Fibroblast of skin of left quadriceps (primary cell): ENCODE measurements at places on chromosomes 6 and 20.

- no peak for DNase-seq
Observed at GRCh38 chr20:46324379-46324778, 16.1 kb upstream of the CDH22 start.

DNA sequence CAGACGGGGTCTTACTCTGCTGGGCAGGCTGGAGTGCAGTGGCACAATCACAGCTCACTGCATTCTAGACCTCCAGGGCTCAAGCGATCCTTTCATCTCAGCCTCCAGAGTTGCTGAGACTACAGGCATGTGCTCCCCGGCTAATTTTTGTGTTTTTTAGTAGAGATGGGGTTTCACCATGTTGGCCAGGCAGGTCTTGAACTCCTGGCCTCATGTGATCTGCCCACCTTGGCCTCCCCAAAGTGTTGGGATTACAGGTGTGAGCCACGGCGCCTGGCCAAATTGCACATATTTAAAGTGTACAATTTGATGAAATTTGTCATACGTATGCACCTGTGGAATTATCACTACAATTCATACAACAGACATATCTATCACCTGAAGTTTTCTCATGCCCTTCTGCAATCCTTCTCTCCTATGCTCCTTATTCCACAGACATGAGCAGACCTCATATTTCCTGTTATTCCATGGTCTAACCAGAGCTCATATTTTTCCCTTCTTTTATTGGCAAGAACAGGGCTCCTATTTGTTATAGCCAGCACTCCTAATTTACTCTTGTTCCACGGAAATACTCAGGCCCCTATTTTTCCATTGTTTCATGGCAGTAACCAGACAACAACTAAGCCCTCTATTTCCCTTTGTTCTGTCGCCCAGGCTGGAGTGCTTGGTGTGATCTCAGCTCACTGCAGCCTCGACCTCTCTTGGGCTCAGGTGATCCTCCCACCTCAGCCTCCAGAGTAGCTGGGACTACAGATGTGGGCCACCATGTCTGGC lies 2.2 kb upstream of the CSTL1 start:
- no peak for DNase-seq

DNA sequence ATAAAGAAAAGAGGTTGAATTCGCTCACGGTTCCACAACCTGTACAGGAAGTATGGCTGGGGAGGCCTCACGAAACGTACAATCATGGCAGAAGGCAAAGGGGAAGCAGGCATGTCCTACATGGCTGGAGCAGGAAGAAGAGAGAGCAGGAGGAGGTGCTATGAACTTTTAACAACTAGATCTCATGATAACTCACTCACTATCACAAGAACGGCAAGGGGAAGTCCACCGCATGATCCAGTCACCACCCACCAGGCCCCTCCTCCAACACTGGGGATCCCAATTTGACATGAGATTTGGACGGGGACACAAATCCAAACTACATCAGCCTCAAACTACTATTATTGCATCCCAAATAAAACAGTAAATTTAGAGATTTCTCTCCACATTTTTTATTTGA lies 53.6 kb upstream of the CST7 start:
- no peak for DNase-seq

DNA sequence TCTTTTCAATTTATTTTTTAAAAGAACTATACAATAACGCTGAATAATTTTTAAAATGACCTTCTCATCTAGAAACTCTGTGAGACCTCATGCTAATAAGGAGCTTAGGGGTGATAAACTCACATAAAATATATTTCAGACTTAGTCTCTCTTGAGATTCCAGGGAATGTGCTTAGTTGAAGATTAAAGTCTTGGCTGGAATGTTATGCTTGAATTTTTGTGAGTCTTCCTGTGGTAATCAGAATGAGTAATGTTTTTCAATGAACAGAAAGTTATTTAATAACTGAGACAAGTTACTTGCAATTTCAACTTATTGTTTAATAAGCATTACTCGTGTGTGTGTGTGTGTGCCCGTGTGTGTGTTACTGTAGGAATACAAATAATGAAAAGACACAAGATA lies 379.9 kb upstream of the EPHA7 start:
- no peak for DNase-seq

DNA sequence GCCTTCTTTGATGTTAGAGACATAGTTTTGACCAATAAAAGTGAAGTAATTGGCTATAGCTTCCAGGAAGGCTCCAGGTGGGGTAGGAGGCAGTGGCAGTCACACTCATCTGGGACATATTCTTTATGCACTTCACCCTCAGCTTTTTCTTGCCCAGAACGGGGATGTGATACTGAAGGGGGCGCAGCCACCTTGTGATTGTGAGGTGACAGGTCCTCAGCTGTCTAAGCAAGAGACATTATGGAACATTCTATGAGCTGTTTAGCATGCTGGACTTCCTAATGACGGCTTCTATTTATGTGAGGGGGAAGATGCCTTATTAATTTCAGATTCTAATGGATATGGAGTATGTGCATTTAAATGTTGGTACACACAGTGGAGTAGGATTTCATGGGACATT lies 151.3 kb upstream of the ZFP64 start:
- no peak for DNase-seq

GRCh38 chr6:52210227-52210626 lies 24.1 kb downstream of the IL17A start:
- no peak for DNase-seq

DNA sequence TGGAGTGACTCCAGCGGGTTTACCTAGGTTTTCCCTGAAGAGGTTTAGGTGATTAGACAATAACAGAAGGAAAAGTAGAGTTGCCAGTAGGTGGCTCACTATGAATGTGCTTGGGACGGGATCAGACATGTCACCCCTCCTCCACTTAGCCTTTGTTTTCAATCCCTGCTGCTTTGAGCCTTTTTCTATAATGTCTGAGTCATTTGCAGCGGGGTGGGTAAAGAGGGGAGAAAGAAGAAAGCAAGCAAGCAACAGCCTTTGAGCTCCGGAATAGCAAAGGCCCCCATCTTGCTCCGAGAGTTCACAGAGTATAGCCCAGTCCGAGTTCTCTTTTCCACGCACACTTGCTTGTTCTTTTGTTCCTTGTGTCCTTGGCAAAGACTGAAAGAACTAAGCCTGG lies 129.1 kb downstream of the PACRG start:
- DNase-seq = peak; percentile 86

GRCh38 chr6:141413196-141413595 lies 719.5 kb upstream of the GJE1 start:
- no peak for DNase-seq

DNA sequence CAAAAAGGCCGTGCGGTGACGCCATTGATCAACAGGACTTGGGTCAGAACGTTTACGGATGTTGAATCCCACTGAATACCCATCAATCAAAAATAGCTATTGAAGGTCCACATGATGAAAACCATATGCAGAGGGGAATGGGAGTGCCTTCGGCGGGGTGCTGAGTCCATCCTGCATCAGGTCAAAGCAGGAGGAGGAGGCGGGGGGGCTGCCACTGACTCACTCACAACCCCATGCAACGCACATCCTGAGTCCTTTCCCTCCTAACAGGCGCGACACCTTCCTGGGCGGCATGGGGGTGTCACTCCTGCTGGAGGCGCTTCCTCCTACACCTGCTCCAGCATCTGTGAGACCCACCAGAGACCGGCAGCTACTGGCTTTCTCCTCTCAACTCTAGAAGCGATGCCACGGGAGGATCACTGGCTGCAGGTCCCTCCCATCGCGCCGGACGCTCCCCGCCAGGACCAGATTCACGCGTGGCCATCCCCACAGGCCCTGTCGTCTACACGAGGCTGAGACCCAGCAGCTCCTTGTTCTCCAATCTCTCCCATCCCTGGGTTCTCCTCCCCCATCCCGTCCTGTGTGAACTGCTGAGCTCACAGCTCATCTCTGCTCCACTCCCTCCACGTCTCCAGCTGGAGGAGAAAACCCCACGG lies 170.6 kb upstream of the THBS2 start:
- DNase-seq = no peak

DNA sequence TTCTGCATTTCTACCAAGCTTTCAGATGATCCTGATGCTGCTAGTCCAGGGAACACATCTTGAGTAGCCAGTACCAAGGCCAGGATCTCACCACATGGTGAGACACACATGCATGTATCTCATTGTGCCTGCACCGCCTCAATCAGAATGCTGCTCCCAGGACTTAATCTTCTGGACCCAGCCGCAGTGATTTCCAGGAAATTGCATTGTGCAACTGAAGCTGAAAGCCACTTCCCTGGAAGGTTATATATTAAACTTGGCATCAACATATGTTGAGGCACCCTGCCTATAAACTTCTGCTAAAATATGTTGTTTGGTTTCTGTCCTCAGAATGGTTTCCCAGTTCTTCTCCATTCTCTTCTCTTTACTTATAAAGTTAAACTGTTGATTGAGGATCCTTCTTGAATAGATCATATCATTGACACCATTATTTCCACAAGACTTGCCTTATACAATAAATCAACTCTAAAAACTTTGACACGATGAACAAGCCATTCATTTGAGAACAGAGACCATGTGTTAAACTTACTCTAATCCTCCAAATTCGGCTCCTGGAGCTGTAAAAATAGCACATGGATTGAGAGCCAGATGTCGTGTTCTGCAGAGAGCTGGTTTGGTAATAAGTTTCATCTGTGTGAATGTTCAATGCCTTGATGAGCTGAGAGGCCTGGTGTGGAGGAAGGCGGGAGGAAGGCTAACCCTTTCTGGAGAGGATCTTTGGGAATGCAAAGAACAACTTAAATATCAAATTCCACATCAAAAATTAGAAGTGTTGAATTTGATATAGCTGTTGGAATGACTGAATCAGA lies 65.0 kb upstream of the PCSK2 start:
- peak; percentile 96 for DNase-seq

GRCh38 chr6:21708320-21708580 lies 114.7 kb downstream of the SOX4 start:
- no peak for DNase-seq

- peak; percentile 59 for DNase-seq
Observed at GRCh38 chr6:71510057-71510713, 221.6 kb downstream of the OGFRL1 start.

DNA sequence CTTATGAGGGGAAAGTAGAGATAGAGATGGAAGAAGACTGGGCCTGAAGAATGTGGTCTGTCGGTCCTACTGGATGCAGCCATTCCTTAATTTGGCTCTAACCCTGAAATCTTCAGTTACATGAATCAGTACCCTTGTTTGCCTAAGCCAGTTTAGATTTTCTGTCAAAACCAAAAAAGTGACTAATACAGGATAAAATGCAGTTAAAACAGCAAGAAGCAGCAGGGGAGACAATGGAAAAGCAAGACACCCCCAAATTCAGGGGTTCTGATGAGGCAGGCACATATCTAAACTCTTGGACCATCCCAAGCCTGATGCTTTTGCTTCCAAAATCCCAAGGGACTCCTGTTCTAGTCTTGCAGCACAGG lies 17.4 kb upstream of the UBE2V1 start:
- no peak for DNase-seq

DNA sequence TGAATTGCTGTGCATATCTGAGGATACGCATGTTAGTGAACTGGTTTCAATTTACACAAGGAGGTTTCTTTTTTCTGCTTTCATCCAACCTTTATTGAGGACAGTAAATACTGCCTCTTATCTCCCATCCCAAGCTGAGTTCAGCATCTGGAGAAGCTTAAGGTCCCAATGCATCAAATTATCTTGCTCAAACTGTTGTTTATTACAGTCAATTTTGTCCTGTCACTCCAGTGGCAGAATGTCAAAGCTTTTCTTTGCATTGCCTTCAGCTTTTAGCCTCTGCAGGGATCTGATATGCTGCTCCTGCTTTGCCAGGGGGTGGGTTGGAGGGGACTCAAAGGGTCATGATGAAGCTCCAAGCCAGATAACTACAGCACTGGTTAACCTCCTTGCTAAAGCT lies 435.4 kb upstream of the SOX4 start:
- no peak for DNase-seq

GRCh38 chr6:7268816-7269555 lies 44.0 kb downstream of the SSR1 start:
- no peak for DNase-seq

- no peak for DNase-seq
Observed at GRCh38 chr6:34465531-34466241, at the start of gene PACSIN1. Gene PACSIN1, plus strand, starts transcription at chr6:34466076. Its CDS starts 60,230 bp downstream, at chr6:34526306.

DNA sequence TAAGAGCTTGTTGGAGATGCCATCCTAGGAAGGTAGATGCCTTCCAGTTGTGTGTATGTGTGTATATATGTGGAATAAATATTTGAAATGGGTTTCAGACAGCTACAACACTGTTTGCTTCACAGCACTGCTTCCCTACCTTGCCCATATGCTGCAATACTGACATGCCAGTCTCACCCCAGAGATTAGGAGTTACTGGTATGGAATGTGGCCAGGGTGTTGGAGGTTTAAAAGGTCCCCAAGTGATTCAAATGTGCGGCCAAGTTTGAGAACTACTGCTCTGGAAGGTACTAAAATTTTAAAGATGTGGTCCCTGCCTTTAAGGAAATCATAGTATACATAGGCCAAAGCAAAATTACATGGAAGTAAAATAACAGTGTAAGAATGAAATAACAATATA lies 39.5 kb downstream of the BCKDHB start:
- no peak for DNase-seq

DNA sequence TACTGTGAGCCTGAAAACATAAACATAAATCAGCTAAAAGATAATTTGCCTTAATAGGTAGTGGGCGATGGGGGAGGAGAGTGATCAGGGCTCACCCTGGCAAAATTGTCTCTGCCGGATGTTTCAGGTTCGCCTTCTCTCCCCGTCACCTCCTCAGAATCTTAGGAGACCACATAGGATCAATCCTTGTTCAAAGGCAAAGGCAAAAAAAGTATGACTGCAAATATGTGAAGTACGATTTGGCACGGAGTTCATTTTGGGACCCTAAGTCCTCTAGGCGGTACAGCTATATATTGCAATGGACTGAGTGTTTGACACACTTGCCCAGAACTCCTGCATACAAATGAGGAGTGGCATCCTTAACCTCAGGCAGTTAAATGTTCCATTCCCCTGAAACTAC lies 649.2 kb upstream of the FLRT3 start:
- no peak for DNase-seq

DNA sequence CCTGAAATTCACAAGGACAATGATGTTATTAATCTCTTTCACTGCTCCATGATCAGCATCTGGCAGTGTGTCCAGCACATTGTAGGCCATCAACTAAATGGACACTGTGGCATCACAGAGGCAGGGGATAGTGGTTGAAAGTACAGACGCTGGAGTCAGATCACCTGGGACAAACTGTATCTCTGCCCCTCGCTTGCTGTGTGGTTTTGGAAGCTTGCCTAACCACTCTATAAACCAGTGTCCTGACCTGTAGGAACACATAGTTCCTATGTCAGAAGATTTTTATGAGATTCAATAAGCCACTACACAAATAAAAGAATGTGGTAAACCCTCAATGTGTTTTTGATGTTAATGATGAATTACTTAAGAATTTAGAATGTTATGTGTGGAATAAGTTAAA lies 219.3 kb upstream of the RNF217 start:
- DNase-seq = no peak
